ENCODE measurements at places on chromosomes 12 and 14. TPM values are rescaled to one million over a fixed set of nuclear protein-coding genes. Genes with fewer than 3 reads are reported as not detected.

Gene TCL1B
- total RNA-seq, result not detected

Gene C12orf54
- total RNA-seq, result not detected

- no peak for DNase-seq
Observed at GRCh38 chr12:81757731-81758365, 1.3 kb downstream of the PPFIA2 start.

DNA sequence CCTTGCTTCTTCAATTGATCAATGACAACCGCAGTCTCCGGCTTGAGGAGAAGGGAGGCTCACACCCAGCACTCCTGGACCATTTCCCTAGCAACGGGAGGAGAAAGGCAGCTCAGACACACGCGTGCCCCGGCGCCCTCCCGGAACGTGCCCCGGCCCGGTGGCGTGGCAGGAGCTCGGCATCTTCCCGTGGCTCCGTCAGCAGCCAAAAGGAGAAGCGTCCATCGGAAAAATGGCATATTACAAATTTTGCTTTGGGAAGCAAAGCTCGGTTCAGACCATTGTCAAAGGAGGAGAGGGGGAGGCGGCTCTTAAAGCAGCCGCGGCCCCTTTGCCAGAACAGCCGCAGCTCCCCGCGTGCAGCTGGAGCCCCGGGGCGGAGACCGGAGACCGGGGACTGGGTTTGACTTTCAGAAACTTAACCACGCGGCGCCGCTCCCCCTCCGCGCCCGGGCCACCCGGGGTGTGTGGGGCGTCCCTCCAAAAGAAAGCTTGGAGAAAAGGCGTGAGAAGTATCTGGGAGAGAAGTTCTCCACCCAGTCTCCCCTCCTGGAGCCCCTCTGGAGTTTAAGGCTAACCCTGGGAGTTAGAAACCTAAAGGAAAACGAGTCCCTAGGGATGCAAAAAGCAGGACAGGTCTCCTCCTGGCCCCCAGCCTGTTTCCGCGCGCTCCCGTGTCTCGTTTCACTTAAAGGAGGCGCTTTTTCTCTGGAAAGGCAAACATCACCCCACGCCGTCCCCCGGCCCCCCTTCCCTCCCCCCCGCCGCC lies 545 bp downstream of the PPFIA2 start:
- DNase-seq, result no peak

DNA sequence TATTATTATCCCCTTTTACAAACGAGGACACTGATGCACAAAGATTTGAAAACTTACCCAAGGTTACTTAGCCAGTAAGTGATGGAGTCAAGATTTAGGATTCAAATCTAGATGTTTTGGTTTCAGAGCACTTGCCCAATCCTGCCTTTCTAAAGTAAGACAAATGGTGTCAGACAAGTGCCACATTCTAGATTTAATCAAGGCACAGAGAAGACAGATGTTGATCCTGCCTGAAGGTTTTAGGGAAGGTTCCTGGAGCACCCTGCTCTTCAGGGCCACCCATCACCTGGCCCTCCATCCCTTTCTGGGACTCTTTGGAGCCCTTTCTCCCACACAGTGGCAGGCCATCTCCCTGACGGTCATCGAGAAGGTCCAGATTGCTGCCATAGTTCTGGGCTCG lies 2.9 kb downstream of the MARCHF9 start:
- DNase-seq, result no peak

- peak; percentile 74 for DNase-seq
Observed at GRCh38 chr12:82517027-82517426, 158.7 kb downstream of the METTL25 start.

GRCh38 chr12:131094831-131095805 lies 141.4 kb downstream of the ADGRD1 start:
- no peak for DNase-seq

- no peak for DNase-seq
Observed at GRCh38 chr12:50599366-50600095, 94.7 kb downstream of the DIP2B start.

DNA sequence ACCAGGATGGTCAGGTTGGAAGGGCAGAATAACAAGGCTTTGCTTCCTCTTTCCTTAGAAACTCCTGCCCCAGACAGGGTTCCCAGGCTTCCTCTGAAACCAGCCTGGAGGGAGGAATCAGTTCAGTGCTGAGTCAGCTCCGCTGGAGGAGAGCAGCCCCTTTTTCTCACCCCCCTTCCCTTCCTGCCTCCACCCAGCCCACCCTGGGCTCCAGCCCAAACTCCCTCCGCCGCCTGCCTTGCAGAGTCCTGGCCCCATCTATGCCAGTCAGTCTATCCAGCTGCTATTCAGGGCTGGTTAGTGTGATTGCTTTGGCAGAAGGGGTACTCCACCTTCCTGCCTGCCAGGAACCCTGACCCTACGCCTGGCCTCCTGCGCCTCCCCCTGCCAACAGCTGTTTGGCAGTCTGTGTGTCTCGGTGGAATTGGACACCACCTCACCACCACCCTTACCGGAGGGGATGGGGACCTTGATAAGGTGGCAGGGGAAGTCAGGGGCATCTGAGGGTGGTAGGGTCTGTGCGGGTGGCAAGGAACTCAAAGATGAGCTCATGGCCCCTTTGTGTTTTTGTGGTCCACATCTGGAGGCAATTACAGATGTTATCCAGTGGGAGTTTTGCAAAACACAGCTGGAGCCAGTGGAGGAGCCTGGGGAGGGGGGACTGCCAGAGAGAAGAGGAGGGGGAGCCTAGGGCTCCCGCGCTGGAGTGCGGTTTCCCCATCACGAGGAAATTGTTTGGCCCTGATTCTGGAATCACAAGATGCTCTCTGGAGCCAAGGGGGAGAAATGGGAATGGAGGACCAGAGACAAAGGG lies 12.2 kb downstream of the MMP14 start:
- peak; percentile 81 for DNase-seq

DNA sequence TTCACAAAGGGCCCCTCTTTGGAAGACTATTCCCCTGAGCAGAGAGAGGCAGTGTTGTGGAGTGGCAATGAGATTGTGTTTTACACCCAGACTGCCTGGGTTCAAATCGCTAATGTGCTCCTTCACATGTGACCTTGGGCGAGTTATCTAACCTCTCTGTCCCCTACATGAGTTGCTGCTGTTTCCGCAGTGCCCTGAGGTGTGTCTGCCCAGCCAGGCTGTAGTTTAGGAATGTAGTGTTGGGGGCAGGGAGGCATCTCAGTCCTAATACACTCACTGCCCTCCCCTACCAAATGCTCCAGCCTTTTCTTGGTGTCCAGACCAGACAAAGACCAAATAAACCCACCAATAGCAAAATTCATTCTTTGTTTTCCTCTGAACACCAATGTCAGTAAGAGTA lies 78.6 kb downstream of the SLC24A4 start:
- no peak for DNase-seq

DNA sequence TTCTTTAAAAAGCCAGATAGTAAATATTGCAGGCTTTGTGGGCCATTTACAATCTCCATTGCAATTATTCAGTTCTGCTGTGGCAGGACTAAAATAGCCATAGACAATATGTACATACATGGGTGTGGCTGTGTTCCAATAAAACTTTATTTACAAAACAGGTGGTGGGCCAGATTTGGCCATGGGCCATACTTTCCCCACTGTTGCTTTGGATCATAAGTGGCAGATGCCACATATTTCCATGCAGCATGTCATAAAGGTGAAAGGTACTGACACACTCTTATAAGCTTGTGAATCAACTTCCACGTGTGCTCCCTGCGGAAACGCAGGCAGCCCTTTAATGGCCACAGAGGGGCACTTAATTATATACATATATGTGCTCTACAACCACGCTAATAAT lies 244.4 kb upstream of the FOXN3 start:
- no peak for DNase-seq

Data from SK-MEL-5 (cell line).